ENCODE measurements at places on chromosomes 5 and 9.

- DNase-seq: no peak
Measured at GRCh38 chr9:16755467-16756160, 114.9 kb downstream of the BNC2 start.

DNA sequence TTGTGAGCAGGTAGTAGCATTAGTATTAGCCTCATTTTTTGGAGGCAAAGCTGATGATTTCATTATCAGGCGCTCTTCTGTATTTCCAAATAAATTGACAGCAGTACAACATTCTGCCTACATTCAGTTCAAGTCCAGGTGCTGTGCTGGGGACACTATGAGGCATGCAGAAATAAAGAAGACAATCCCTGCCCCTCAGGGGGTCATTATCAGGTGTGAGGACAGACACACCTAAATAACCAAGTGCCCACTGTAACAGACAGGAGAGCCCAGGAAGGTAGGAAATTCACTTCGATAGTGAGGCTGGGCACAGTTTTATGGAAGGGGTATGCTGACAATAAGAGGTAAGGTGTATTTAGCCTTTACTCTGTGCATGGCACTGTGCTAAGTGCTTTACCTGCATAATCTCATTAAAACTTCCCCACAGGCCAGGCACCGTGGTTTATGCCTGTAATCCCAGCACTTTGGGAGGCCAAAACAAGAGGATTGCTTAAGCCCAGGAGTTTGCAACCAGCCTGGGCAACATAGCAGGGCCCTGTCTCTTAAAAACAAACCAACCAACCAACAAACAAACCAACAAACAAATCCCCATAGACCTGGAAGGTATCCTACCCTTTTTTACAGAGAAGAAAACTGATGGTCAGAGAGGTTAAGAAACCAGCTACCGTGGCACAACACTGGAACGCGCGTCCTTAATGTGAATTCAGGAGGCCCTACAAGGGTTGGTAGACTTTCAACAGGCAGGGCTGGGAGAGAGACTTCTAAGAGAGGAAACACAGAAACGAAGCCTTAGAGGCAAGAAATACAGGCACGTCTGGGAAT, 17.5 kb upstream of the GPX3 start:
- DNase-seq: no peak

GRCh38 chr9:81649475-81650240, 39.7 kb downstream of the TLE1 start:
- peak; percentile 85 for DNase-seq

- no peak for DNase-seq
Measured at GRCh38 chr9:133515240-133515610, 9.5 kb downstream of the MYMK start.

- DNase-seq: no peak
Measured at GRCh38 chr5:129963359-129963758, 59.1 kb downstream of the CHSY3 start.

DNA sequence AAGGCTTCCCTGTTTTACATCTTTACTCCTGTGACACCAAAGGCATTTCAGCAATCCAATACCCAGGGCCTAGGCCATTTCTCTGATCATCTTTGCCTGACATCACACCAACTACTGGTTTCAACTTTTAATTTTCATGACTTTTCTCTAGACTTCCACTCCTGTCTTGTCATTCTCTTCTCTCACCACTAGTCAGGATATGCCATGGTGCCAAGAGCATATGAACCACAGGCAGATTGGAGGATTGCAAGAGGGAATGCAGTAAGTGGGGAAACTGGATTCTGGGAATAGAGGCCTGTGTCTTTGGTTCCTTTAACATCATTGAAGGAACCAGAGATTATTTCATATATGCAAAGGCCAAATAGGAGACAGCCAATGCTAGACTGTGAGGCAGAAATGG, 69.3 kb downstream of the ANKRD31 start:
- no peak for DNase-seq

- DNase-seq: no peak
Measured at GRCh38 chr9:33354651-33355211, 47.6 kb downstream of the AQP7 start.

DNA sequence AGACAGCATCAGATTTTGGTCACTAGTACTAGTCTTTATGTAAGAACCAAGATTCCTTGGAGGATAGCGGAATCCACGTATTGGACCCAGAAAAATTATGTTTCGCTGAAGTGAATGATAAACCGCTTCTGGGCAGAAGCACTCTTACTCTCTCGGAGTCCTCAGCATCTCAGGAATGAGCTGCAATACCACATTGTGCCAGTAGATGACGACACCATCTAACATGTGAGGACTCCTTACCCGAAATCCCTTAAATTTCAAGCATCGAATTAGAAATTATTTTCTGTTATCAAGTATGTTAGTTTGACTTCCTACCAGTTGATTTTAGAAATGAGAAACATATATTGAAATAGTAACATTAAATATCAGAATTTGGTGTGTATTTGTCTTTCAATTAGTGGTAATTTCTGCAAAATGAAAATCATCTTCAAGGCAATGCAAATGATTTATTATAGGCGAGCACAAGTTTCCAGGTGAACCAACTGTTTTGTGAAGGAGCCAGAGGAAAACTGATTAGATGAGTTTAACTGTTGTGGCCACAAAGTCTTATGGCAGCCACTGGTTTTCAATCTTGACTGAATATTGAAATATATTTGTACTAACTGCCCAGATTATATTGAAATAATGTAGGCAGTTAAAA, 66.0 kb upstream of the CAMK4 start:
- peak; percentile 39 for DNase-seq

GRCh38 chr9:68492806-68493205, 47.9 kb downstream of the TMEM252 start:
- no peak for DNase-seq

DNA sequence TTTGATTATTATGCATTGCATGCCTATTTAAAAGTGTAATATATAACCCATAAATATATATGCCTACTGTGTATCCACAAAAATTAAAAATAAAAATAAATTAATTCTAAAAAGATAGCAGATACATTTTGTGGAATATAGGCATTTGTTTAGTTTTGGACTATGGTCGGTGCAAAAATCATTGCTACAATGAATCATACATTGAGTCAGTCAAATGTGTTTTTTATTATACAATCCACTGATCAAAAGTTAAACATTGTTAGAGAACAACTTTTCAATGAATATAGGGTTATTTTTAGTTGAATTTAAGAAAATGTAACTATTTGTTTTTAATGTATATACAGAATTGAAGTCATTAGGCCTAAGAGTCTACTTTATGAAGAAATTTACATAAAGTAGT, 885.9 kb downstream of the EFNA5 start:
- no peak for DNase-seq

DNA sequence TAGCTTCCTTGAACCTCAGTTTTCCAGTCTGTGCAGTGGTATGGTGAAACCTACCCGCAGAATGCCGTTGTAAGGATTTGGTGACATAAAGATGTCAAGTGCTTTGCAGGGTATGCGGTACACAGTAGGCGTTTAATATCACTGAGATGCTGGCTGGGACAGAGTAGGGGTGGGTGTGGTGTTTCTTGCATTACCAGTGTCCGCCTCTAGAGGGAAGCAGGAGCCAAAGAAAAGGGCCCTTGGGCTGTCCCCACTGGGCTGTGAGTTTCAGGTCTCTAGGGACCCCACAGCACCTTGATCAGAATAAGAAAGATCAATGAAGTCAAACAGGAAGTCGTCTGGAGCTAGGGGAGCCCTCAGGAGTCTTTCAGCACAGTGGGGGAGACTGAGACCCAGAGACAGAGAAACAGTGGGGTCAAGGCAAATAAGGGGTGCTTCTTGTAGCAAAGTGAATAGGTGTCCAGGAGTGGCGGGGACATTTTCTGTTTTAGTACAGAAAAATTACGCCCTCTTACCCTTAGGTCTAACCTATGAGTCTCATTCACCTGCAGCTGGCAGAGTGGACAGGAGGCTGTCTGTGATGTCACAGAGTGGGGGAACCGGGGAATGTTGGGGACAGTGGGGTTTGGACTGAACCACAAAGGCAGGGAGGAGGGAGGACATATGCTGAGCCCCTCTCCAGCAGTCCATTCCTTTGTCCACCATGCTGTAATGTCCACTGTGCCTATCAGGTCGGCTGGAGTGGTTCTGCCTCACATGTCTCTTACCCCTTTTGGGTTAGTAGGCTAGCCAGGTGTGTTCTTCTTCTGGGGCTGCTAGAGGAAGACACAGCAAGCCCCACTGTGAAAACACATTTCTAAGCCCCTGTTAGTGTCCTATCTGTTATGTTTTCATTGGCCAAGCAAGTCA, 4.7 kb upstream of the TEX53 start:
- no peak for DNase-seq

DNA sequence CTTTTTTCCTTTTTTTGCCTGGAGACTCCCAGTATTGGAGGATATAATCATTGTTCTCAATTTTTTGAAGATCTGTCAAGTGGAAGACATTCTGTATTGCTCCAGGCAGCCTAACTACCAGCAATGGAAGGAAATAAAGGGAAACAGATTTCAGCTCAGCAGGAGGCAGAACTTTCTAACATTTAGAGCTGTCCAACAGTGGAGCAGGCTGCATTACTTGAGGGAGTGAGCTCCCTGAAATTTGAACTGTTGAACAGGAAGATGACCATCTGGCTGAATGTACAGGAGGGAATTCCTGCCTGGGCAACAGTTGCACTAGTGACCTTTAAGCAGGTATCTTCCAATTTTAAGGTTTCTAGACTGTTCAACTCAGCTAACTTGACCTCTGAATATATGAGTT, 1.1 kb upstream of the GAPVD1 start:
- no peak for DNase-seq

DNA sequence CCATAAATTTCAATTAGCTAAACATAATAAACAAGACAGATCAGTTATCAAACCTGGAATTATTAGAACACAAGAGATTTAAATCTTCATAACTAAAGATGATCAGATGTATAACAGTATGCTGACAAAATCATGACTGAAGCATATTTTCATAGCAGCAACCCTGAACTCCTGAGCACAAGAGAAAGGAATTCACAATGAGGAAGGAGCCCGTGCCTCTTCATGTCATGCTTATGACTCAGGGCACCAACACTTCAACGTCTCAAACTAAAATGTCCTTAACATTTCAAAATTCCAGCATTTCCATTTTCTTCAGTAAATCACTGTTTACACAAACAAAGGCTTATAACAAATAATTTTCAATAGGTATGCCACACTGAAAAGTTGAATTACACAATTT, 6.7 kb downstream of the AP3B1 start:
- DNase-seq: no peak

- DNase-seq: no peak
Measured at GRCh38 chr9:127991757-127992274, 11.0 kb upstream of the EEIG1 start.

- DNase-seq: no peak
Measured at GRCh38 chr9:113651896-113652295, 188.4 kb downstream of the RGS3 start.

DNA sequence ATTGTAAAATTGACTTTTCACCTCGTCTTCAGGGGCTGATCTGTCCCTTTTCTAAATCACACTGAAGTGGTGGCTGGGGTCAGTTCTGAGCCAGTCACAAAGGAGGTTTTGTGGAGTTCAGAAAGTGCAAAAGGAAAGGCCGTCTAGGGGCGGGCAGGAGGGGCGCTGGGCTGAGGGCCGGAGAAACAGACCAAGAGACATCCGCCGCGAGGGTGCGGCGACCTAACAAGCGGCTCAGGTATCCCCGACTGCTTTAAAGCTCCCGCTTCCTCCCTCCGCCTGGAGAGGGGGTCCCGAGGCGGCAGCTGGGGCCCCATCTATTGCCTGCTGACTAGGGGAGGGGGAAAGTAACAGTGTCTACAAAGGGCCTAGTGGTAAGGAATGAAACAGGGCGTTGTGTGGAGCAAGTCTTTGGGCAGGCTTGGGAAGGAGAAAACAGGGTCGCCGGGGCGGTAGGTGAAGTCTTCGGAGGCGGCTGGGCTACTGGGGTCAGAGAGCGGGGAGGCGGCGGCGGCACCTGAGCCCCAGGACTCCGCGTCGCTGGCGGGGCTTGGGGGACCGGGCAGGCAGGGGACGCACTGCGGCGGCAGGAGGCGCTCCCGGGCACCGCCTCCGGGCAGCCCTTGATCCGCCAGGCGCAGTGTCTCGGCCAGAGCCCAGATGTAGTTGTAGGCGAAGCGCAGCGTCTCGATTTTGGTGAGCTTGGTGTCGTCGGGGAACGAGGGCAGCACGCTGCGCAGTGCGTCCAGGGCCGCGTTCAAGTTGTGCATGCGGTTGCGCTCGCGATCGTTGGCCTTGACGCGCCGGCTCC, 950 bp downstream of the NEUROG1 start:
- DNase-seq: no peak

GRCh38 chr5:125409234-125409860, 662.9 kb upstream of the ZNF608 start:
- DNase-seq: no peak

DNA sequence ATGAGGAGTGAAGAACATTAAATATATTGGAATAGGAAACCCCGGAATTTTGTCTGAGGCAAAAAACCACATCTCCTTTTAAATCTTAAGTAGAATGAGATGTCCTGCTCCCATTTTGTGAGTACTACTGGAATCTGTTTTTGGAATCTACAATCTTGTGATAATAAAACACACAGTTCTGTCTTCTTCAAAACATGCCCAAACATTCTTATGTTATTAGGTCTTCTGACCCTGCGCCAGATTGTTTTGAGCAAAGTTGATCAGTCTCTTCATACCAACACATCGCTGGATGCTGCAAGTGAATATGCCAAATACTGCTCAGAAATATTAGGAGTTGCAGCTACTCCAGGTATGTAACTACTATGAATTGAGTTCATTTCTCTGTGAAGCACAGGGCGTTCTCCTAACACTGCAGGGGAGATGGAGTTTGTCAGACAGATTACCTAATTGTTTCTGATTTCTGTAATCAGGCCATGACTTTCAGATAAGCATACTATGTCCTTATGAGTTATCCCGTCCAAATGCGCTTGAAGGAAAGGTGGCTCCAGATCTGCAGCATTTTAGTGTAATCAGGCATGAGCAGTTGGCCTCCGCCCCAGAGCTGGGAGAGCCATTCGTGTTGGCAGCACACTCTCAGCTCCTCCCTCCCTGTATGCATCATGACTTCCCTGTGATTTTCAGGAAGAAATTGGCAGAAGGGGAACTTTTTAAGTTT, 88.0 kb downstream of the NLN start:
- no peak for DNase-seq

GRCh38 chr5:65563777-65564176, 681 bp downstream of the PPWD1 start:
- no peak for DNase-seq

DNA sequence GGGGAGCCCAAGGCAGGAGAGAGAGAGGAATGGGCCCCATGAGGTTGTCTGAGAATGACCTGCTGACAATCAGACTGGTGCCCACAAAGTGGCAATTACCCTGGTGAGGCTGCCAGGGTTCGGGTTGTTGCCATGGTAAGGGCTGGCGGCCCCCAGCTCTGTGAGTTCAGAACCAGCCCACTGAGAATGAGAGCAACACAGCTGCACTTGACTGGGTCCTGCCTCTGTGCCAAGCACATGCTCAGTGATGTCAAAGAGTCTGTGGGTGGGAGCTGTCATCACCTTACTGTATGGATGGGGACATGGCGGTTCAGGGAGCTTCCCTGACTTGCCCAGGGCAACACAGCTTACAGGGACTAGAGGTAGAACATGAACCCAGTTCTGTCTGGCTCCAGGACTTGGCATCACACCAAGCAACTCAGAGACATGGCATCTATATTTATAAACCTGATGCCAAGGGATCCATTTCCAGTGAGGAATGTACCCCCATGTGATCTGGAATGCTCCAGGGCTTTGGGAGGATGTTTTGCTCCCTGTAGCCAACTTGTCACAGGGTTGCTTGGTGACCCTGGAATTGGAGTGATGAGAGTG, 38.2 kb upstream of the TEX48 start:
- no peak for DNase-seq
